ENCODE measurements at places on chromosomes 4 and X.

DNA sequence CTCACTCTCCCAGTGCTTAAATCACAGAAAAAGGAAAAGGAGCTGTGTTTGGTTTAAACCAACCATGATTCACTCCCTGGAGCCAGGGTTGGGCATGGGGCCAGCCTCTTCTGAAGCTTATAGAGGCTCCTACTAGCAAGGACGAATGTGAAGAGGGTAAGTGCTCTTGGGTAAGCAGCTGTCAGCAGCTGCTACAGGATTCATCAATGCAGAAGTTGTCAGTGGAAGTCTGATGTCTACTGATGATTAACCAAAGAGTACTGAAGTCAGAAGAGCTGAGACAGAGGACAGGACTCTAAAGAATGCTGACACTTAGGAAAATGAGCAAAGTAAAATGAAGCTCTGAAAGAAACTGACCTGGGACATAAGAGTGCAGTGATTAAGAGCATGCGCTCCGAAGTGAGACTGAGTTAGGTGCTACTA is 32.7 kb upstream of the JADE1 start:
- DNase-seq: no peak

DNA sequence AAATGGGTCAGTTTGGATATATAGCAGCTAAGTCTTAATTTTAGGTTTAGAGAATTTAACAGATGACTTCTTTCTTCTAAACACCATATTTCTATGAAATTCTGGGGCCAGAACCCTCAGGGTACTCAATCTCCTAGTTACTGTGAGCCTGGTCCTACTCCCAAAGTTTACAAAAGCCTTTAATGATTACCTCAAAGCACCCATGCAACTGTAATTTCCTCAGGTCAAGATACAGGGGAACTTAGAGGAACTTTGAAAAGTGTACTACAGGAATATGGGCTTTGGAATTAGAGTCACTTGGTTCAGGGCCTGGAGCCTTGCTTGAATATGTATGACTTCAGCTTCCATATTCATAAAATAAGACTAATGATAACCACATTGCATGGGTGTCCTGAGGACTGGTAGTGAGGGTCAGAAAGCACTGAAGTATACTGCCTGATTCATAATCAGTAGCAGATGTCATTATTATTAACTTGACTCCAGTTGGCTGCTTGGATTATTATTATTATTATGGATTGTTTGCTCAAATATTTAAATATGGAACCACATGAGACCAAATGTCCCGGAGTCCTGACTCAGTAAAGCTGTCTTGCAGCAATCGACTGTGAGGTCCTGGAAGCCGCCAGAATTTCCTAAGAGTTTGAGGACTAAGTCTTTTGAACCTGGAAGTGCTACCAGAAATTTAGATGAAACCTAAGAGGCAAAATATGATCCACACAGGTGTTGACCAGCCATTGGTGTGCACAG is 2.0 kb upstream of the ADH7 start:
- DNase-seq: no peak

- no peak for DNase-seq
Measured at GRCh38 chr4:138329506-138330070, 87.4 kb upstream of the SLC7A11 start.

DNA sequence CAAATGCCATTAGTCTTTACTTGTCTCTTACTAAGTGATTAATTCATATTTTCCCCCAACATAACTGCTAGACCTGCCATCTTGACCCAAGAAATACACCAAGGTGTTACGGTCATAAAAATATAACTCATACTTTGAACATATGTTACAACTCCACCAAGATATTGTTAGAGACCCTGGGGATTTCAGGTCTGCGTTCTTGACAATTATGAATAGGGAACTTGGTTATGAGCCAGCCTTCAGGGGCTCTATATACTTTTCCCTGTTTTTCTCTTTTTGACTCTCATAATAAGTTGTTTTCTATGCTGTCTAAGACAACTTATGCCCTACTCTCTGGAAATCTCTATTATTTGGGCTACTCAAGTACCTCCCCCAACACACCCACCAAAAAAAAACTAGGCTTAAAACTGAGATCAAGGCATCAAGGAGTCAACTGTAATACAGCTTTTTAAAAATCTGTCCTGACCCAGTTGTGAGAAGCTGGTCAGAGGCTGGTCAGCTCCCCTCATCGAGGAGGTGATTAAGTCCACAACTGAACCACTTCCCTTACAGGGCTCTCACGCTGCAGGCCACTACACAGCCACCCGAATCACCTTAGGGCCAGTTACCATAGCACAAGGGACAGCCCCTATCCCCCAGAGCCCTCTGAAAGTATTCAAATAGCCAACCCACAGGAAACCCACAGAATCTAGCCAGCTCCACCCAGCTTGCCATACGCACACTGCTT is 10.5 kb upstream of the TLR3 start:
- peak; percentile 20 for DNase-seq
